ENCODE measurements at places on chromosomes 2 and 18. TPM values are rescaled to one million over a fixed set of nuclear protein-coding genes. Genes with fewer than 3 reads are reported as not detected.

DNA sequence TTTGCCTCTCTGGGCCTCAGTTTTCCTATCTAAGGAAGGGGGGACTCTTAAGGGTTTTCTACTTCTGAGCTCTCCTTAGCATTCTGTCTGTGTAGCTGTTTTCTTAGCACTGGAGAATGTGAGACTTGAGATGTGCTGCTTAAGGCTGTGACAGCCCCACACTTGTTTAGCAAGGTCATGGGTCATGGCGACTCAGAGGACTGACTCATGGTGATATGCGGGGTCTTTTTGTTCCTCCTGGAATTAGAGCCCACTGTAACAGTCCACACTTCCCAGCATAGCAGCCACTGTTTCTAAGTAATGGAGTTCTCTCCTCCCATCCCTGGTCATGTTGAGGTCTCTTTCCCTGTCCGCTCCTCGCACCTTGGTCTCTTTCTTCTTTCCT lies 4.1 kb upstream of the LPIN1 start:
- H3K27ac ChIP-seq = peak overlapping the region; percentile 97
- H3K4me3 ChIP-seq = no peak overlapping the region
- DNase-seq = no peak

The XIRP2 gene
- under 0.01 TPM for total RNA-seq

DNA sequence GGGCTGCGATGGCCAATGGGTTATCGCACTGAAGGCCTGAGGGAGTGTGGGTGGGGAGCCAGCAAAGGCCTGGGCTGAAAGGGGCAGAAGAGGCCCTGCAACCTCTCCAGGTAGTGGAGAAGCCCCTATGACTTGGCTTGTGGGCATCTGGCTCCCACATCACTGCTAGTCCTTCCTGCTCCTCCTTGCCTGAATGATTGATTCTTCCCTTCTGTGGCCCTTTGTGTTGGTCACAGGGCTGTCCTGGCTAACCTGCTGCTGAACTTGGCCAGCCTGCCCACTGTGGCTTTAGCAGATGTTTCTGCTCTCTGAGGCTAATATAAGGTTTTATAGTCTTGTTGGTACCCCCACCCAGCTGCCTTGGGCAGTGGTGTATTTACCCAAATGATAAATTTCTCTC lies 136.2 kb upstream of the ALPP start:
- no peak overlapping the region for H3K27ac ChIP-seq
- DNase-seq = no peak
- H3K27me3 ChIP-seq = no peaks in the 10 kb centered on the region
- no peak overlapping the region for H3K4me3 ChIP-seq

DNA sequence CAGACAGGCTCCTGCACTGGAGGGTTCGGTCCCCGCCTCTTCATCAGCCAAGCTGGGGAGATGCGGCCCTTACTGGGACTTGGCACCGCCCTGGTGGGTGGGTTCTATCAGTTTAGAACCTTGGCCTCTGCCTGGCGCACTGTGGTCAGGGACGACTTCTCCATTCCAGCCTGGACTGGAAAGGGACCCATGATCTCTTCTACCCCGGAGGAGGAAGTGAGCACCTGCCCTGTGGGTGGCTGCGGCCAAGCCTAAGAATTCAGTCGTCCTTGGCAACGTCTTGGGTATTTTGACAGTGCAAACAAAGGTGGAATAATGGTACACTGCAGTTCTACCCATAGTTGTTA lies 106.9 kb upstream of the CD302 start:
- H3K36me3 ChIP-seq = no peaks in the 10 kb centered on the region
- H3K27me3 ChIP-seq = no peaks in the 10 kb centered on the region
- DNase-seq = peak; percentile 9

The CYP27C1 gene
- total RNA-seq = 1.2 TPM

- no peaks in the 10 kb centered on the region for H3K36me3 ChIP-seq
- DNase-seq = no peak
- no peaks in the 10 kb centered on the region for H3K4me1 ChIP-seq
- H3K27me3 ChIP-seq = no peaks in the 10 kb centered on the region
- H3K4me3 ChIP-seq = no peak overlapping the region
Measured at GRCh38 chr2:17107151-17107550, 411.1 kb downstream of the RAD51AP2 start.

DNA sequence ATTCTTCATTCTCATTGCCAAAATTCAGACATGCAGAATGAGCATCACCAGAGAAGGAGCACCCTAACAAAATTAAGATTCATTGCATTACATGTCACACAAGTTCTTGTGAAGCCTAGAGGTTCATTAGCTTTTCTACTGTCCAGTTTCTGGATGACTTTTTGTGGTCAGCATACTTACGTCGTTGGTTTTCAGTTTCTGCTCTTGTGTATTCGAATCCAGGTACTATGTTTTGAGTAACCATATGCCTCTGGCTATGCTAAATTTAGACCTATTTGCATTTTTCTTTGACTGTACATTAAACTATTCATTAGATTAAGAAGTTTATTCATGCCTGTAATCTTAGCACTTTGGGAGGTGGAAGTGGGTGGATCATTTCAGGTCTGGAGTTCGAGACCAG lies 251.3 kb downstream of the PARD3B start:
- no peak overlapping the region for H3K4me3 ChIP-seq
- no peak for DNase-seq
- H3K27me3 ChIP-seq = no peaks in the 10 kb centered on the region
- no peaks in the 10 kb centered on the region for H3K4me1 ChIP-seq
- H3K36me3 ChIP-seq = no peaks in the 10 kb centered on the region
- no peak overlapping the region for H3K27ac ChIP-seq

GRCh38 chr2:151996243-151997003 lies 102.4 kb downstream of the CACNB4 start:
- no peaks in the 10 kb centered on the region for H3K27me3 ChIP-seq
- H3K4me1 ChIP-seq = no peaks in the 10 kb centered on the region
- H3K27ac ChIP-seq = no peak overlapping the region

GRCh38 chr2:8790739-8791162 lies 46.7 kb downstream of the KIDINS220 start:
- no peaks in the 10 kb centered on the region for H3K27me3 ChIP-seq
- H3K27ac ChIP-seq = no peak overlapping the region
- DNase-seq = no peak
- peaks cover 7% of the 10 kb centered on the region for H3K4me1 ChIP-seq
- peaks cover 12% of the 10 kb centered on the region for H3K36me3 ChIP-seq
- H3K4me3 ChIP-seq = no peak overlapping the region

The TRIM43 gene
- total RNA-seq = not detected

DNA sequence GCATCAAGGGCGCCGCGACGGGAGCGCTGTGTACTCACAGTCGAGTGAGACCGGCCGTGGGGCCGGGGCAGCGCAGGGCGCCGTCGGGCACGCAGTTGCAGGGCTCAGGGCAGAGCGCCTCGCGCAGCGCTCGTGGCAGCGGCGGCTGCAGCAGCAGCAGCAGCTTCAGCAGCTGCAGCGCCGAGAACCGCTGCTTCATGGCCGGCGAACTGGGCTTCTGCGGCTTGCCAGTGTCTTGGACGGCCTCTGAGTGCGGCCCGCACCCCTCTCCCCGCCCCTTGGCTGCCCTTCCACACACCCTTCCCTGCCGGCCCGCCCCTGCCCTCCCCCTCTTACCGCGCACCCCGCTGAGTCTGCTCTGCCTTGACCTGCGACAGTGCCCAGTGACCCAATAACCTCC lies at the start of gene LHCGR:
TSS of gene LHCGR (minus strand) at position 252 of the 400 bp plus-strand sequence. CDS start at position 199, 53 bp downstream.
- no peak within 1 kb of the TSS for H3K27ac ChIP-seq
- no peak for DNase-seq
- peaks cover 6% of the 10 kb centered on the region for H3K4me1 ChIP-seq
- peaks cover 3% of the 10 kb centered on the region for H3K27me3 ChIP-seq

The CERKL gene
- not detected for total RNA-seq

The KCNK3 gene
- total RNA-seq = 1.1 TPM

DNA sequence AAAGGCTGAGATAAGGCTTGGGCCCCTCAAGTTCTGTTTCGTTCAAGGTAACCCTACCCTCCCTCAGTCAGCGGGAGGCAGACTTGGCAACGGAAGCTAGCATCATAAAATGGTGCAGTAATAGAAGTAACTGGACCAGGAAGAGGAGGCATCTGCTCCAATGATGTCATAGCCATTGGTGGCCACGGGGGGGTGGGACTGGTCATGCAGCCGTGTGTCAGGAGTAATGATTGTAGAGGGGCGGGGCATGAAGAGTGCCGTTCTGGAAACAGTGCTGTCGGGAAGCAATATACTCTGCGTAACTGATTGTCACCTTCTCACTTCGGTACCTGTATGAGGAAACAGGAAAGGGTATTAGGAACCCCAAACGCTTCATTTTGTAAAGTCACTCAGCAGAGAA lies 6.9 kb upstream of the POLR2D start:
- H3K27me3 ChIP-seq = no peaks in the 10 kb centered on the region
- H3K4me1 ChIP-seq = peaks cover 3% of the 10 kb centered on the region
- H3K4me3 ChIP-seq = no peak overlapping the region
- H3K36me3 ChIP-seq = peaks cover 12% of the 10 kb centered on the region
- no peak overlapping the region for H3K27ac ChIP-seq
- no peak for DNase-seq

GRCh38 chr2:10137053-10137843 lies 14.7 kb downstream of the RRM2 start:
- no peak overlapping the region for H3K27ac ChIP-seq
- H3K36me3 ChIP-seq = no peaks in the 10 kb centered on the region
- H3K27me3 ChIP-seq = no peaks in the 10 kb centered on the region
- H3K4me1 ChIP-seq = no peaks in the 10 kb centered on the region

The ANKRD53 gene
- total RNA-seq = 1.4 TPM

DNA sequence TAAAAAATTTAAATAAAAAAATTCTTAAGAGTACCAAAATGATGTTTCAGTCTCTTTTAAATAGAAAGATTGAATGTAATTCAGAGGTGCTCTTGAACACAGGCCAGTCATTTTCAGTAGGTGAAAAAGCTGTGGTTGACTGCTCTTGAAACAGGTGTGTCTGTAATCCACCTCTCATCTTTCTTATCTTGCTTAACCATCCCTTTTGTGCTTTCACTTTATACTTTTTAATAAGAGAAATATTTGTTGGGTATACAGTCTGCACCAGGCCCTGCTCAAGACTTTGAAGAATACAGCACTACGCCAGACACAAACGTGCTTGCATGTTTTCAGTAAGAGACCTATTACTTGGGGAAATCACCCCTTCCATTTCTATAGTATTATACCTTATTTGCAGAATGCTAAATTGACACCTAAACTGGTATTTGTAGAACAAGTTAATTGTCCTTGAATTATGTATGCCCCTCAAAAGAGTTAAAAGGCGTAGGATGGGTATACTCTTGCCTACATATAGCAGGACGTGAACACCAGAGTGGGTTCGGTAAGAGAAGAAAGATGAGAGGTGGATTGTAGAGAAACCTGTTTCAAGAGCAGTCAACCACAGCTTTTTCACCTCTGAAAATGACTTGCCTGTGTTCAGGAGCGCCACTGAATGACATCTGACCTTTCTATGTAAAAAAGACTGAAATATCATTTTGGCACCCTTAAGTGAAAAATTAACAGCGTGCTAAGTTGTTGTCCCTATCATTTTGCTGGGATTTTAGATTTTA lies 4.0 kb upstream of the RTN4 start:
- H3K27ac ChIP-seq = no peak overlapping the region
- H3K36me3 ChIP-seq = no peaks in the 10 kb centered on the region
- H3K4me3 ChIP-seq = no peak overlapping the region
- H3K27me3 ChIP-seq = no peaks in the 10 kb centered on the region
- H3K4me1 ChIP-seq = peaks cover 10% of the 10 kb centered on the region

DNA sequence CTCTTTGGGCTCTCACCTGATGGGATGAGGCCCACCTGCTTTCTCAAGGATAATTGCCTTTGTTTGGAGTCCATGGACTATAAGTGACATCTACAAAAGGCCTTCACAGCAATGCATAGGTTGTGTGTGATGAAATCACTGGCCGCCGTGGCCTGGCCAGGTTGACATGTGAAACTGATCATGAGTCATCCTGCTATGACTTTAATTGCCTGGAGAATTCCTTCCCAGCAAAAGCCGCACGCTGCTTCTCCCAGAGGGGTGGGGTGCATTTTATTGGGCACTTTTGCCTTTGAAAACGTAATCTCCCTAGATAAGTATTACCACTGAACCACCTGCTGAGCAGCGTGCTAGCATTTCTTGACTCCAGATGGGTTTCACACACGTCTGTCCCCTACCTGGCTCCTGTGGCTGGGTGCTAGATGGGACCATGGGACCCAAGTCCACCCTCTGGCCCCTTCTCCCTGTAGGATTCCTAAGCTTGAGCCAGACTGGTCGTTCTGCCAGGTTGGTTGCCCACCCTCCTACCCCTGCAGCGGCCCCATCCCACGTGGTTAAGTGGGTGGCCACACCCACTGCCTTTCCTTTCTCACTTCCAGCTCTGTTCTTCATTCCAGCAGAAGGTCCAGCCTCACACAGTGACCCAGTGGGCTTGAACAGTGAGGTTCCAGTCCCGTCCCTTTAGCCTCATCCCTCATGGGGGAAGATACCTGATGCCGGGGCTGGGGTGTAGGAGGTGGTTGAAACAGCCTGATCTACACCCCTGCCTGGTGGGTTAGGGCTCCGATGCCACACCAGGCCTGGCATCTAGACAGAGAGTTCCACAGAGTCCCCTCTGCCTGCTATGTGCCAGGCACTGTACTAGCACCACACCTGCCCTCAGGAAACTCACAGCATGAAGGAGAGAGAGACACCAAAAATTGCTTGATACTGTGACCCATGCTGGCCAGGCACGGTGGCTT lies 89.6 kb downstream of the GBX2 start:
- no peak overlapping the region for H3K27ac ChIP-seq
- H3K36me3 ChIP-seq = no peaks in the 10 kb centered on the region
- no peak overlapping the region for H3K4me3 ChIP-seq

- no peak overlapping the region for H3K27ac ChIP-seq
- H3K36me3 ChIP-seq = no peaks in the 10 kb centered on the region
- H3K4me3 ChIP-seq = no peak overlapping the region
- H3K27me3 ChIP-seq = no peaks in the 10 kb centered on the region
- DNase-seq = no peak
Measured at GRCh38 chr2:30192314-30192713, 39.0 kb upstream of the LBH start.

GRCh38 chr2:9428965-9429577 lies 5.6 kb downstream of the CPSF3 start:
- DNase-seq = no peak
- no peak overlapping the region for H3K27ac ChIP-seq
- no peak overlapping the region for H3K4me3 ChIP-seq
- H3K4me1 ChIP-seq = peaks cover 19% of the 10 kb centered on the region
- H3K27me3 ChIP-seq = no peaks in the 10 kb centered on the region

DNA sequence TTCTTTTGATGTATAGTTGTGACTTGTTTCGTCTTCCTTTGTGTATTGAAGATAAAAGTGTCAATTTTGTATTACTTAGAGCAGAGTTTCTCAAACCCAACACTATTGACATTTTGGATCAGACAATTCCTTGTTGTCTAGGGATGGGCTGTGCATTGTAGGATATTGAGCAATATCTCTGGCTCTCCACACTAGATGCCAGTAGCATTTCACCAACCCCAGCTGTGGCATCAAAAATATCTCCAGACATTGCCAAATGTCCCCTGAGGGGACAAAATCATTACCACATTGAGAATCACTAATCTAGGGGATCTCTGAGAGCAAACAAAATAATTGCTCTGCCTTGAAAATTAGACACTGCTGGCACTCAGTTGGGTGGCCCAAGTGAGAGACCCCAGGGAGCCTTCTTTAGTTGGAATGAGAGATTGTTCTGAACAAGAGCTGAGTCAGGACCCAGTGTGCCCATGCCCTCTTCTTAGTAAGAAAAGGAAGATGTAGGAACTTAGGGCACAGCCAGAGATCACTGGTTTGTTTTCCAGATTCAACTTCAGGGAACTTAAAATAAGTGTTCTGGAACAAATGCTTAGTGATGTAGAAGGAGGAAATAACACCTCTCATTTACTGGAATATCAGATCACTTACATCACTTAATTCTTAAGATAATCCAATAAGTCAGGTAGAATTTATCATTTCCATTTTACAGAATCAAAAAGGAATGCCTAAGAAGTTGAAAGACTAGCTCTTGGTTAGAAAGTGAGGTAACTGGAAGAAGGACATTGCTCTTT lies 466.6 kb upstream of the TNP1 start:
- no peaks in the 10 kb centered on the region for H3K36me3 ChIP-seq
- H3K4me3 ChIP-seq = no peak overlapping the region
- no peak overlapping the region for H3K27ac ChIP-seq
- H3K27me3 ChIP-seq = no peaks in the 10 kb centered on the region

Data from tibial nerve (tissue), 4 donors.